ENCODE measurements at places on chromosomes 2 and 18.
A peak's percentile ranks its signal among the peaks of the same experiment; 100 is the strongest.

GRCh38 chr2:12170121-12170520 is 423.7 kb downstream of the LPIN1 start:
- no peak for DNase-seq

GRCh38 chr2:241842620-241843211 is 16.0 kb downstream of the PDCD1 start:
- peak; percentile 65 for DNase-seq

DNA sequence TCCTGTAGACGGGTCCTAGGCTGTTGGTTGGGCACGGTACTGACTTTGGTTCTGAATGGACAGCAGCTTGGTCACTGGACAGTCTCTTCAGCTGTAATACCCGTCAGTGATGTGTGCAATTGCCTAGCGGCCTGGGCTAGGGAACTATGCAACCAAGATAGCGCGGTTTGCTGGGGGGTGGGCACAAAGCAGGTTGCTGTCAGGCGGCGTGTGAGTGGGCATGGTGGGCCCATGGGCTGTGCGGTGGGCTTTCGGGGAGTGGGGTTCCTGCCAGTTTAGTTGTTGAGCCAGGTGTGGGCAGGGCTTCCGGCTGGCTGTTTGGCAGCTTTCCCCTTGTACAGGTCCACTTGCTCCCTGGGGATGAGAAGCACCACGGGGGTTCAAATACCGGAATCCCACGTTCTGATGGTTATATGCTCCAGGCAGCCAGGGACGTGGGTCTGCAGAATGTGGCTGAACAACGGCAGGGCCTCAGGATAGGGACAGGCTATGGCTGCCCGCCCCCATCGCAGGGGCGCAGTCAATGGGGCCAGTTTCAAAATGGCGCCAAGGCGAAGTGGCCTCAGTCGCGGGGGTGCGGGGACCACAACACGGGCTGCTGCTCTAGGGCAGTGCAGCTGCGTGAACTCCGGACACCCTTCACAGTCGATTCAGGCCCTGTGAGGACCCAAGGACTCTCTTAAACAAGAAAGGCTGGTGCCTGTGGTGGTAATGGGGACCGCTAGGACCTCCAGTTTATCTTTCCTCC is 407.5 kb upstream of the FIGN start:
- DNase-seq = no peak

GRCh38 chr2:122816803-122817202 is 1061.4 kb downstream of the TSN start:
- no peak for DNase-seq

DNA sequence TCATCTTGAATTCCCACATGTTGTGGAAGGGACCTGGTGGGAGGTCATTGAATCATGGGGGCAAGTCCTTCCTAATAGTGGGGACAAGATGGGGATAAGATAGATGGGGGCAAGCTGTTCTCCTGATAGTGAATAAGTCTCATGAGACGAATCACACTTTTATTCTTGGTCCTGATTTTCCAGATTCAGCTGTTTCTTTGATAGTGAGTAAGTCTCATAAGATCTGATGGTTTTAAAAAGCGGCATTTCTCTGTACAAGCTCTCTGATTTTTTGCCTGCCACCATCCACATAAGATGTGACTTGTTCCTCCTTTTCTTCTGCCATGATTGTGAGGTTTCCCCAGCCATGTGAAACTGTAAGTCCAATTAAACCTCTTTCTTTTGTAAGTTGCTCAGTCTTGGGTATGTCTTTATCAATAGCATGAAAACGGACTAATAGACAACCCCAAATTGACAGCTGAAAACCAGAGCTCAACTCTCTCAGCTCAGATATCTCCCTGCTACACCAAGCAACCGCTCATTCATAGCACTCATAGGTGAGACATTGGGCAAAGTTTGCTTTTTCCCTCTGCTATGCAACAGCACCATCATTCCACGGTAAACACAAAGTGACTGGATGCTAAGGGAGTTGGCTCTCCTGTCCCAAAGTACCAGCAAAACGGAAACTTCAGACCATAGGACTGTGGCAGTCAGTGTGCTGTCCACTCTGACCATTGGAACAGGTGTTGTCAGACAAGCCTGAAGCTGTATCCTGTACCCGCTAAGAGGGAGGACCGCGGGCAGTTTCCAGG is 44.9 kb upstream of the TBC1D8 start:
- DNase-seq = no peak

DNA sequence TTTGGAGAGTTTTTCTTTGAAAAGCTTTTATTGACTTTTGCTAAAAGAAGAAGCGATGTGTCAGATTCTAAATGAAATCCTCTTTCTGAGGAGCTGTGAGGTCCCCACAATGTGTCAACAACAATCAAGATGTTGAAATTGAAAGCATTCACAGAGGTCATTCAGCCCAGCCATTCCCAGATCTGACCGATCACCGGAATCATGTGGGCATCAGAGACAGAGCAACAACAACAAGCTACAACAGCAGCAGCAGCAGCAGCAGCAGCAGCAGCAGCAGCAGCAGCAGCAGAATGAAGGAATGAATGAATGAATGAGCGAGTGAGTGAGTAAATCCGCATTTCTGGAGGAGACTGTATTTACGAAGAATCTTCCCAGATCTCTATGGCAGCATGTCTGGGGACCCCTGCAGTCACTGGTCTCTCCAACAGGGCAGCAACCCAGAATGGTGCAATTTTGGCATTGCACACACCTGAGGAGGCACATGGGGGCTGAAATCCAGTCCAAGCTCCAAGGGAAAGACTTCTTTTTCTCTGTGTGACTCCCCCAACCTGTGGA is 299.0 kb downstream of the MYCN start:
- DNase-seq = no peak

- DNase-seq = no peak
These were observed 35.4 kb downstream of the TMX3 start for GRCh38 chr18:68679528-68679927.

DNA sequence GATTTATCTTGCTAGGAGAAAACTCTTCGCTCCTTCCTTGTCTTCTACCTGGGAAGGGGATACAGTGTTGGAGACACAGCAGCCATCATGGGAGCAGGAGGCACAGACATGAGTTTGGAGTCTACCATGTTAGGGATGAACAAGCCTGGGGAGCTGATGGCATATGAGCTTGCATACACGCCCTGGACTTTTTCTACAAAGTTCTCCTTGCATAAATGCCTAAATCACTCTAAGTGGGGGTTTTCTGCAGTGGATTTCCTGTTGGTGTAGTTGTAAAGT is 3.6 kb upstream of the HS1BP3 start:
- DNase-seq = no peak

DNA sequence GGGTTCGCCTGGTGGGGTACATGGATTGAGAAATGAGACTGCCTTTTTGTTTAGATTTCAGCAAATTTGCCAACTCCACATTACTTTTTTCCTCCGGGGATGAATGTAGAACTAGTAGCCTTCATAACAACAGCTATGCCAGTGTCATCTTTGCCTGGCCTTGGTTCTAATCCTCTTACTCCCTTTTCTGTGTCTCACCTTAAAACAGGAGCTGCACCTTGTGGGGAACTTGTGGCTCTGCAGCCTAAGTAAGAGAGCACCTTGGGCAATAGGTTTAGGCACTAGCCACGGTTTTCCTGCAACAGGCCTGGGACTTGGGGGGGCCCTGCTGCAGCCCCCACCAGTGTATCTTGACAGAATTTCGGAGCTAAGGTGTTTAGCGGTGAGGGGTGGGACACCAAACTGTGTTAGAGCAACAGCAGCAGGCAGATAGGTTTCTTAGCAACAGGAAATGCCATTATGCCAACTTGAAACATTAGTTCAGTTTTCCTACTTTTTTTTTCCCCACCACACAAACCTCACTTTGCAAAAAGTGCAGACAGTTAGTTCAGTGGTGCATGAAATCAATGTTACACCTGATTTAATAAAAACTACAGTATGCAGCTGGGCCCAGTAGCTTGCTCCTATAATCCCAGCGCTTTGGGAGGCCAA is 173.7 kb downstream of the PRKCE start:
- no peak for DNase-seq

DNA sequence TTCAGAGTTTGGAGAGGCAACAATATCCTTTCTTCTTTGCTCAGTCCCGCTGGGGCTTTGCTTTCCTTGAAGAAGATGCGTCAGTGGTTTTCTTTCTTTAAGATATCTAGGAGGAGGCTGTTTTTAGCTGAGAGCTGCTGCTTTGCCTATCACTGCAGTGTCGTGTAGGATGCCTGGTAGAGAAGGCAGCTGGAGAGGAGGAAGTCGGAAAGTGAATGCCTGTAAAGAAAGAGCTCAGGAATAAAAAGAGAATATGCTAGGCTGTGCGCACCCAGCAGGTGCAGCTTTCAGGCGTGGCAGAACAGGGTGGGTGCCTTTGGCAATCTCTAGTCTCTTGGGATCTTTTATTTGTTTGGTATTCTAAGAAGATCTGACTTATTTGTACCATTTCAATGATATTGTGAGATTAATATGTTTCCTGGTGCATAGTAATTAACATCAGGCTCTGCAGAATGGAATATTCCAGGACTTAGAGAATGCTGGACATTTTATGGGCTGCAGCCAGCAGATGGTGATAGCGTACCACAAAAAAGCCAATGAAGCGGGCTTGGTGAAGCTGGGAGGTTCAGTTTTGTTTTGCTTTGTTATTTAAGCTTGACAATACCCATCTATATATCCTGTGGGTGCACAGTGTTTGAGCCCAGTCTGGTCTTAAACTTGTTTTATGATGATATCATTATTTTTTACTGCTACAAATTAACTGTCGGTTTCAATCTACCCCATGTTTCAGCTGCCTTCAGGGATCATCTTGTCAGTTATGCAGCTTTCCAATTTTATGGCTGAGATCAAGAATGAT is 34.9 kb downstream of the CAVIN2 start:
- DNase-seq = peak; percentile 25

DNA sequence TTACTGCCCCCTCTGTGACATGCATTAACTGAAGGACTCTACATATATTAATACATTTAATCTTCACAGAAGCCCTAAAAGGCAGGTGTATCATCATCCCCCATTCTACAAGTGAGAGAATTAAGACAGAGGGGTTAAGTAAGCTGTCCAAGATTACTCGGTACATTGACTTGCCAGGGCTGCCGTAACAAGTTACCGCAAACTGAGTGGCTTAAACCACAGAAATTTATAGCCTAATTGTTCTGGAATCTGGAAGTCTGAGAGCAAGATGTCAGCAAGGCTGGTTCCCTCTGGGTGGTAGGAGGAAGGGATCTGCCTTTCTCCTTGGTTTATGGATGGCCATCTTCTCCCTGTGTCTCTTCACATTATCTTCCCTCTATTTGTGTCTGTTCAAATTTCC is 605.5 kb downstream of the EPHA4 start:
- no peak for DNase-seq

- DNase-seq = no peak
These were observed 36.1 kb downstream of the HDLBP start for GRCh38 chr2:241279413-241279812.

GRCh38 chr2:171416009-171416926 is 17.5 kb downstream of the METTL8 start:
- peak; percentile 84 for DNase-seq

DNA sequence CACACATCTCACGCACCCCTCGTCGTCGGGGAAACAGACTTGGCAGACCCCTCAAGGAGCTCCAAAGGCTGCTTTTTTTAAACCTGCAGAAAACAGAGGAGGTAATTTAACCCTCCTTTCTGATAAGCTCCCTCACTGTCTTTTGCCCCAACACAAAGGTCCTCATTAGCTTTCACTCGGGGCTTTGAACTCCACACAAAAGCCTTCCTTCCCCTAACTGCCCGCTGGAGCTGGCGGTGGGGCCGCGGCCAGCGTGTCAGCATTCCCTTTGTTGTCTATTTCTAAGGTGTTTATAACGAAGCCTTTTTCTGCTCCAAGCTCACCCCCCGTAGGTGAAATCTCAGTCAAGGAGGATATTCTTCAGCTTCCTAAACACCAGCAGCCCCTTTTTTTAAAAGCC is 43.5 kb upstream of the ID2 start:
- no peak for DNase-seq

- no peak for DNase-seq
These were observed 251.3 kb upstream of the PXDN start for GRCh38 chr2:1995584-1995983.

GRCh38 chr2:223930103-223930976 is 14.8 kb downstream of the WDFY1 start:
- no peak for DNase-seq

- DNase-seq = no peak
These were observed 487.9 kb downstream of the STK39 start for GRCh38 chr2:167759531-167759930.

DNA sequence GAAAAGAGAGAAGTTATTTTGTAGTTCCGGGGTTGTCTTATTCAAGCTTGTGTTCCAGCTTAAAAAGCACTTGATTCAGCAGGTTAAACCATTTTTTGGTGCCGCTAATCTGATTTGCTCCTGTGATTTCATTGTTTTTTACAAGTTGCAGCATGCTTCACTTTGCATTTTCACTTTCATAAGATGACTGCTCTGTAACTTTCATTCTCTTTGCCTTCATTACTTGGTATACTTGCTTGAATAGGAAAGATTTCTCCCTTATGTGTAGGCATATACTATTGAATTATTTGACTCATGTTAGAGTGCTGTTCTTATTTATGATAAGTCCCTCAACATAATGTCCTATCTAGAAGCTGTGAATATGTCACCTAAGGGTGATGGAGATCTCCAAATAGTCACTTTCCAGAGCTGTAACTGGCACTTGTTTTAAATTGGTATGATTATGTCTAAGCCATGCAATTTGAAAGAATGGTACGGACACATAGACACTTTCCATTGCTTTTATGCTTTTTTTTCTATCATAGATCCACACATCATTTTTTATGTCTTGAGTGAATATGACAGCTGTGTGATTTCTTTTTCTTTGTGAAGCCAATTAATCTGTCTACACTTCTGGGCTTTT is 254.5 kb downstream of the DSEL start:
- DNase-seq = no peak

GRCh38 chr2:7022492-7023385 is 105.5 kb downstream of the RNF144A start:
- DNase-seq = no peak

DNA sequence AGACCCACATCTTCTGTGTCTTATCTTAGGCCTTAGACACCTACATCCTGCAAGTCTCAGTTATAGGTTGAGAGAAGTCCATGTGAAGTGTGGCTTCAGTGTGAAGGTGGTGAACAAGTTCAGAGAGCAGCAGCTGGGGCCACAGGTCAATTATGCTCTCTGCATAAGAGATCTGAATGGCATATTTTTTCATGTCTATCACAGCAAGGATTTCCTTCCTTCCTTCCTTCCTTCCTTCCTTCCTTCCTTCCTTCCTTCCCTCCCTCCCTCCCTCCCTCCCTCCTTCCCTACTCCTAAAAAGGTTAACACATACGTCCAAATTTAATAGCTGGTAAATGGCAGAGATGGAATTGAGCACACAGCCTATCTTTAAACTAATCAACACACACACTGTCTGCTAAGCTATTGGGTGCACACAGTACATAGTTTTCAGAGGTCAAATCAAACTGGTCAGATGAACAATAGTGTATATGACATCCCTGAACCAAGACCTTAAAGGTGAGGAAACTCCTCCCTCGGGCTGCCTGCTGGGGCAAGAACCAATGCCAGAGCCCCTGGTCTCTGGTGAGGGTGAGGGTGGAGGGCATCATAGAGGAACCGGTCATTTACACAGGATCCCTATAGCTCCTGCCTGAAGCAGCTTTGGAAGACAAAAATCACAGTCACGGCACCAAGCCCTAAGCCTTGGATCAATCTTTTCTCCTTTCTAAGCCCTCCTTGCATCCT is 240.9 kb downstream of the ICOS start:
- no peak for DNase-seq
